ENCODE measurements at places on chromosomes 1 and 21. TPM values are rescaled to one million over a fixed set of nuclear protein-coding genes. Genes with fewer than 3 reads are reported as not detected.

DNA sequence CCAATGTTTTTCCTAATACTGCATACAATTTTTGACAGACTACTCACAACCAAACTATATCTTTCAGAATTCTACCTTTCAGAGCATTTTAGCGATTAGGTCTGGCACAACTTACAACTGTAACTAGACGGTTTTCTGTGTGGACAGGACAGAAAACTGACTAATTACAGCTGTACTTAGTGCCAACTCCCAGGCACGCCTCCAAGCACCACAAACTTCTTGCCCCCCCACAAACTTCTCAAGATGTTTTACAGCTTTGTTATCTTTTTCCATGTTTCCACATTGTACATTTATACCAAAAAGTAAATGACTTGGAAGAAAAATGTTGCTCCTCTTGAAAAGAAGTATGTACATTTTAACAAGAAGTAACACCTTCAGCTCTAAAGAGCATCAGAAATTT is 13.8 kb downstream of the LYST start:
- H3K36me3 ChIP-seq = no peaks in the 10 kb centered on the region
- no peak for DNase-seq
- H3K4me3 ChIP-seq = no peak overlapping the region
- H3K27me3 ChIP-seq = no peaks in the 10 kb centered on the region

Gene MAP10
- total RNA-seq = 4.6 TPM

DNA sequence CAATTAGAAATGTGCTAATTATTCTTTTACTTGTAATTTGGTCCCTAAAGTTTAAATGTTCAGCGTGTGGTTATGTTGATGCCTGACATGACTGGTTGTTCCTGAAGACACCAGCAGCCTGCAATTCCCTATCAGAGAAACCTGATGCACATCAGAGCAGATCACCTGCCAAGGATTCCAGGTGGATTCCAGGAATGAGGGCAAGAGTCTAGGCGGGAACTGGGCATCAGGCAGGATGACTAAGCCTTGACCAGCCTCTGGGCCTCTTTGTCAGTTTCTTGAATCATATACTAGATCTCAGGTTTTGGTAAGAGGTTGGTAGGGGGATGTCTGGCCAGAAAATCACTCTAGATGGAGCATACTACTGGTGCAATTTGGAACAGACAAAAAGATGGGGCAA is 130.7 kb upstream of the TNR start:
- no peak overlapping the region for H3K4me3 ChIP-seq
- DNase-seq = no peak
- no peaks in the 10 kb centered on the region for H3K36me3 ChIP-seq

DNA sequence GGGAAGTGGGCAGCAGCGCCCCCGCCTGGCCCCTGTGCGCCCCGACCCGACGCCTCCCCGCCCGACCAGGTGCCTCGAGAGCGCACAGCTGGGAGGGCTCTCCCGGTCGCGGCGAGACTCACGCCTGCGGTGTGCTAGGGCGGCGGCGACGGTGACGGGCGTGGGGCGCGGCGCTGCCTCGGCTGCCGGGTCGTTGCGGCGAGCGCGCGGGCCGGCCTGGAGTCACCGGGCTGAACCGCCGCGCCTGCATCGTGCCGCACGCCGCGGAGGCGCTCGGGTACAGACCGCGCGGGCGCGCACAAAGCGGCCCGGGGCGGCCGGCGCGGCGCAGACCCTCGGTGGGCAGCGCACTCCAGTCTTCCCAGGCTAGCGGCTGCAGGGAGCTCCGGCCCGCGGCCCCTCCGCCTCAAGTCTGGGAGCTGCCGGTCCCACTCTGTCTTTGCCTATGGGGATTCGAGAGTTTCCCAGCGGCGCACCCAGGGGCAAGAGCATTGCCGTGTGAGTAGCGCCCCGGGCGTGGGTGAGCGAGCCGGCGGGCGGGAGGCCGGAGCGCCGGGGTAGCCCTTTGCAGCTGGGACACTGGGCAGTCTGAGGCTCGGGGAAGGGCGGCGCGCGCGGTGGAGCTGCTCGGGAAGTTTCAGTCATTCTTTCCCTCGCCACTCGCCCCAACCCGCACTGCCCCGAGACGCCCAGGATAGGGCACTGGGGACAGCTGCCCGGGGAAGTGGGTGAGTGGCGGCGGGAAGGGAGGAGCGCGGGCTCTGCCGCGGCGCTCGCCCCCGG is at the start of gene SLC35F3:
Gene SLC35F3, plus strand, starts transcription at position 44 of the 783 bp plus-strand sequence.
- no peak for DNase-seq
- peak within 1 kb of the TSS; percentile 13 for H3K4me3 ChIP-seq
- H3K36me3 ChIP-seq = no peaks in the 10 kb centered on the region
- no peaks in the 10 kb centered on the region for H3K4me1 ChIP-seq

Gene WNT2B
- 1.6 TPM for total RNA-seq

Gene MAEL
- 2.7 TPM for total RNA-seq

GRCh38 chr21:33815143-33815707 is 100.4 kb downstream of the ATP5PO start:
- no peaks in the 10 kb centered on the region for H3K4me1 ChIP-seq
- H3K27me3 ChIP-seq = no peaks in the 10 kb centered on the region
- H3K27ac ChIP-seq = no peak overlapping the region
- H3K36me3 ChIP-seq = no peaks in the 10 kb centered on the region
- DNase-seq = no peak

GRCh38 chr1:89605692-89606091 is 27.2 kb upstream of the LRRC8C start:
- DNase-seq = no peak
- H3K36me3 ChIP-seq = no peaks in the 10 kb centered on the region
- peak overlapping the region; percentile 22 for H3K27ac ChIP-seq
- H3K4me3 ChIP-seq = no peak overlapping the region

GRCh38 chr1:149906570-149907075 is 7.3 kb downstream of the BOLA1 start:
- no peak overlapping the region for H3K27ac ChIP-seq
- no peak overlapping the region for H3K4me3 ChIP-seq
- no peaks in the 10 kb centered on the region for H3K4me1 ChIP-seq

Gene SYDE2
- total RNA-seq = 17.6 TPM

DNA sequence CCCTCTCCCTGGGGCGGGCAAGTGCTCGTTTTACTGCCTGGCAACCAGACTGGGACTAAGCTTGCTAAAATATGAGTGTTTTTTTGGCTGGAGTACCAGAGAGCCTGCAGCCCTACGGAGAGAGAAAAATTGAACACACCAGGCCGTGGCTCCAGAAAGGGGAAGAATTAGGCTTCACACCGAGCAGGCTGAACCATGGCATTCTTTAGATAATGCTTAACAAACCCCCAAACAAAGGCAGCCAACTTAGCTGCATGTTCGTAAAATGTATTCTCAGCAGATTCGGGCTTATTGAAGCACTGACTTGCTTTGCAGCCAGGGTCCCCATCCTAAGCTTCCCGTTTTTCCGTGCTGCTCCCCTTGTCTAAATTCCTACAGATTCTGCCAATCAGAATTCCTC is 76.6 kb downstream of the LMX1A start:
- H3K36me3 ChIP-seq = no peaks in the 10 kb centered on the region
- peaks cover 25% of the 10 kb centered on the region for H3K27me3 ChIP-seq
- no peaks in the 10 kb centered on the region for H3K4me1 ChIP-seq
- DNase-seq = no peak
- H3K27ac ChIP-seq = no peak overlapping the region

GRCh38 chr1:205041998-205042910 is 758 bp upstream of the CNTN2 start:
- H3K36me3 ChIP-seq = no peaks in the 10 kb centered on the region
- DNase-seq = no peak

Gene SPRR4
- total RNA-seq = not detected

- no peak overlapping the region for H3K4me3 ChIP-seq
- no peaks in the 10 kb centered on the region for H3K27me3 ChIP-seq
- H3K36me3 ChIP-seq = no peaks in the 10 kb centered on the region
- no peaks in the 10 kb centered on the region for H3K4me1 ChIP-seq
- no peak overlapping the region for H3K27ac ChIP-seq
Measured at GRCh38 chr1:161989786-161990185, 33.9 kb downstream of the OLFML2B start.

DNA sequence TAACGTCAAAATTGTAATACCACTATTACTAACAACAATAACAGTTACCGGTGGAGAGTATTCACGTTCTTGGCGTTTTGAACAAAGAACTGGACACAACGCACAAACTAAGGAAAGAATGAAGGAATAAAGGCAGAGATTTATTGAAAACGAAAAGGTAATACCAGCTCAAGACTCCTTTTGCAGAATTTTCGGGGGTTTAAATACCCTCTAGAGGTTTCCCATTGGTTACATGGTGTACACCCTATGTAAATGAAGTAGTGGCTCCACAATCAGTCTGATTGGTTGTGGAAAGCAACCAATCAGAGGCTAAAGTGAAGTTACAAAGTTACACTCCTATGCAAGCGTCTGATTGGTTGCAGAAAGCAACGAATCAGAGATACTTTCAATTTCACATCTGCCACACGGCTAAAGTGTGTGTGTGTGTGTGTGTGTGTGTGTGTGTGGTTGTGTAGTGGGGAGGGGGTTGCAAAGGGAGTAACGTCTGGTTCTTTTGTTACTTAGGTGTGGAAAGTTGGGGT is 1.1 kb upstream of the GTF2B start:
- H3K4me1 ChIP-seq = peaks cover 35% of the 10 kb centered on the region
- no peak for DNase-seq
- H3K27me3 ChIP-seq = no peaks in the 10 kb centered on the region
- peaks cover under 1% of the 10 kb centered on the region for H3K36me3 ChIP-seq
- H3K4me3 ChIP-seq = peak overlapping the region; percentile 93

DNA sequence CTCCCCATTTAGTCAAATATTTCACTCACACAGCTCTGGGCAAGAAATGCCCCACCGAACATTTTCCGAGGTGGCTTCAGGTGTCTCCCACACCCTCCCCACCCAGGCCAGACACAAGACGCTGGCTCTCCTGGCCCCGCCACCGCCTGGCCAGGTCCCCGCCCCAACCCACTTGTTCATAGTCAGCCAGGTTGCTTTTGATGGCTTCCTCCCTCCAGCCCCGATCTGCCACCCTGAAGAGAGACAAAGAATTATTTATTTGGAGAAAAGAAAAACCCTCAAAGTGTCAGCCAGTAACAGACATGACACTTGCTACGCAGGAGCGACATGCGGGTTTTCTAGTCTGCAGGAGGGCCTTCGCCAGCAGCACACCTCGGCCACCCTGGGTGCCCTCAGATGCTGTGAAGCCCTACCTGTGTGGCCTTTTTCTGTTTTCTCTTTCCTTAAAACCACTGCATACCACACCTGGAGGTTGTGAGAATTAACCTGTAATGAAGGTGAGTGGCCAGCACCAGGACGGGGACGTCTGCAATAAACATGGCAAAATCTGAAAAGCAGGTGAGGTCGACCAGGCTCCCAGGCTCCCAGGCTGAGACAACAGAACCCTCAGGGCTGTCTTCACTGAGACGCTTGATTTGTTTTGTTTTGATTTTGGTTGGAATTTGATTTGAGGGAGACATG is 27.2 kb downstream of the SSBP3 start:
- H3K27me3 ChIP-seq = no peaks in the 10 kb centered on the region
- H3K4me3 ChIP-seq = no peak overlapping the region

DNA sequence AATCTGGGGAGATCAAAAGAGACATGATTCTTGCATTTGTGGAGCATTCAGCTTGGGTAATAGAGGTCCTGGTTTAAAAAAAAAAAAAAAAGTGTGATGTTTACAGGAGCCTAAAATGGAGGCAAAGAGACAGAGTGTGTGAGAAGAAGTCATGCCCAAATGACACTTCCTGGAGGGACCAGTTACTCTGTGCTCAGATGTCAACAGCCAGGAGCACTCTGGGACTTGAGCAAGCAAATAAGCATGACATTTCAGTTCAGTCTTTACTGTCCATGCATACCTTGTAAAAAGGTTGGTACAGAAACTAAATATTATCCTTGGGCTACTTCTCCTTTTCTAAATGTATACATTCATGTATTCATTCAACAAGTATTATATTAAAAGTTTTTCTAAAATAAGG is 25.2 kb upstream of the ADGRL2 start:
- no peaks in the 10 kb centered on the region for H3K27me3 ChIP-seq
- H3K4me1 ChIP-seq = no peaks in the 10 kb centered on the region
- no peak overlapping the region for H3K27ac ChIP-seq
- H3K4me3 ChIP-seq = no peak overlapping the region

- H3K4me3 ChIP-seq = no peak overlapping the region
- peaks cover 19% of the 10 kb centered on the region for H3K4me1 ChIP-seq
Measured at GRCh38 chr1:228346731-228347130, 59.9 kb downstream of the TRIM11 start.

DNA sequence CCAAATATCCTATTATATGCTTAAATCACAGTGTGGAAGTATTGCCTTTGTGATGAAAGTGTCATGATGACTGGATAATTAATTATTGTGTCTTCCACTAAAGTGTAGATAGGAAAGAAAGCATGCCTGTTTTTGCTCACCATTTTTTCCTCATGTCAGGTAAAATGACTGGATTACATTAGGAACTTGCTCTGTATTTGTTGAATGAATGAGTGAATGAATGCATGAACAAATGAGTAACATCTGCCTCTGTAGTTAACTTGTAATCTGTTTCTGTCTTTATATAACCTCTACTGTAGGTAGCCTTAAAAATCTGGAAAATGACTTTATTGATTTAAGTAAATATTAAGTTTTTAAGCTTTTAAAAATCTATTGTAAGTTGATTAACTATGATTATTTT is 2.9 kb upstream of the PTPRC start:
- no peak overlapping the region for H3K4me3 ChIP-seq
- no peaks in the 10 kb centered on the region for H3K36me3 ChIP-seq
- DNase-seq = no peak
- no peaks in the 10 kb centered on the region for H3K27me3 ChIP-seq

- no peak overlapping the region for H3K4me3 ChIP-seq
- no peak for DNase-seq
- H3K36me3 ChIP-seq = no peaks in the 10 kb centered on the region
- H3K27ac ChIP-seq = no peak overlapping the region
- H3K4me1 ChIP-seq = no peaks in the 10 kb centered on the region
Measured at GRCh38 chr1:44154049-44154448, 12.6 kb upstream of the KLF18 start.

DNA sequence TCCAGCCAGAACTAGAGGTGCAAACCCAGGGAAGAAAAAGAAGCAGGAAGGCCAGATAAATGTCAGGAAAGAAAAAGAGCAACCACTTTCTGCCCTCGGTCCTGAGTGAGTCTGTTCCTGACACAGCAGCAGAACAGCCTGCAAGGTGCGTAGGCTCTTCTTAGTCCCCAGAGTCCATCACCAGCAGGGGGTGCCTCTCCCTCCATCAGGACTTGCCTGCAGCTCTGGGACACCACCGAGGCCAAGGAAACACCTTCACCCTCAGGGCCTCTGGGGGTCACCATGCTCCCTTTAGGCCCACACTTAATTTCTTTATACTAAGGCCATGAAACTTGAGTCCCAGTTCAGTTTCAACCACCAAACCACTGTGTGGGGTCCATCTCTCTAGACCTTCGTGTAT is 43.7 kb upstream of the NFASC start:
- no peaks in the 10 kb centered on the region for H3K4me1 ChIP-seq
- H3K36me3 ChIP-seq = no peaks in the 10 kb centered on the region
- H3K27me3 ChIP-seq = no peaks in the 10 kb centered on the region
- no peak overlapping the region for H3K4me3 ChIP-seq
- DNase-seq = no peak

Data from heart left ventricle (tissue), 16 donors.